Smooth muscle cell of trachea (primary cell): ENCODE measurements at places on chromosomes 2 and 18. TPM values are rescaled to one million over a fixed set of nuclear protein-coding genes. Genes with fewer than 3 reads are reported as not detected.

Gene DSEL
- 156 and 218 TPM in 2 replicates for total RNA-seq

Gene PFN4
- 0.44 and 0.83 TPM in 2 replicates for total RNA-seq

Gene POTEJ
- total RNA-seq = not detected in 2 replicates

Gene ZNF516
- 29.1 and 56.4 TPM in 2 replicates for total RNA-seq

Gene DYSF
- 0.15 and 0.17 TPM in 2 replicates for total RNA-seq

Gene REG1B
- total RNA-seq = not detected in 2 replicates

Gene BOK
- total RNA-seq = 17.2 and 31.4 TPM in 2 replicates

Gene ANKRD62
- total RNA-seq = not detected in 2 replicates

Gene AMER3
- total RNA-seq = under 0.01 TPM in 1 of 2 replicates, not detected in the other

Gene AQP12B
- total RNA-seq = 0.17 TPM in 1 of 2 replicates, not detected in the other

Gene LOXHD1
- not detected in 2 replicates for total RNA-seq

Gene ASTL
- 0.17 TPM in 1 of 2 replicates, not detected in the other for total RNA-seq

Gene IL1RL1
- 0.33 and 0.44 TPM in 2 replicates for total RNA-seq

Gene TDRD15
- not detected in 2 replicates for total RNA-seq

Gene HOXD13
- total RNA-seq = not detected in 2 replicates

Gene RIT2
- total RNA-seq = not detected in 2 replicates

Gene LYPD6
- total RNA-seq = 0.15 and 0.33 TPM in 2 replicates

Gene KIAA2012
- total RNA-seq = 0.17 TPM in 1 of 2 replicates, not detected in the other

Gene SCN9A
- 20.5 and 40.9 TPM in 2 replicates for total RNA-seq

Gene RAX
- not detected in 2 replicates for total RNA-seq

Gene CCDC102B
- 18.2 and 51.8 TPM in 2 replicates for total RNA-seq
